ENCODE measurements at places on chromosomes 6 and 20.

- no peak for DNase-seq
These were observed 53.5 kb downstream of the TRPC4AP start for GRCh38 chr20:35039146-35039545.

- DNase-seq, result no peak
These were observed 69.8 kb upstream of the PHACTR2 start for GRCh38 chr6:143607974-143608373.

DNA sequence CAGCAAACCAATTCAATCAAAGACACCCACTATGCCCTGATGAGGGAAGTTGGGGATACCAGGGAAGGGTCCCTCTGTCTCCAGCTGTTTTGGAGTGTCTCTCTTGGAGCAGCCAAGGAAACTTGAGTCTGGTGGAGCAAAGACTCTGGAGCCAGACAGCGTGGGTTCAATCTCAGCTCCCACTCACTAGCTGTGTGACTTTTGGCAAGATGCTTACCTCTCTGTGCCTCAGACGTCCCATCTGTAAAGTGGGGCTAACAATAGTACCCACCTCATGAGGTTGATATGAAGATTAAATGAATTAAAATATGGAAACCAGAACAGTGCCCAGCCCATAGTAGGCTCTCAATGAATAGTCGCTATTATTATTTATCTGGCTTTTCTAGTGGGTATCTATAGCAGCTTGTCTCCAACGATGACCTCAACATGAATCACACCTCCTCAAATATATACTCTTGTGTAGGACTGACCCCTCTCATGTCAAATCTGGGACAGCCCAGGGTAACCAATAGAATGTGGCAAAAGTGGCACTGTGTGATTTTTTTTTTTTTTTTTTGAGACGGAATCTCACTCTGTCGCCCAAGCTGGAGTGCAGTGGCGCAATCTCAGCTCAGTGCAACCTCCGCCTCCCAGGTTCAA, 99.2 kb upstream of the FOXP4 start:
- DNase-seq, result no peak

DNA sequence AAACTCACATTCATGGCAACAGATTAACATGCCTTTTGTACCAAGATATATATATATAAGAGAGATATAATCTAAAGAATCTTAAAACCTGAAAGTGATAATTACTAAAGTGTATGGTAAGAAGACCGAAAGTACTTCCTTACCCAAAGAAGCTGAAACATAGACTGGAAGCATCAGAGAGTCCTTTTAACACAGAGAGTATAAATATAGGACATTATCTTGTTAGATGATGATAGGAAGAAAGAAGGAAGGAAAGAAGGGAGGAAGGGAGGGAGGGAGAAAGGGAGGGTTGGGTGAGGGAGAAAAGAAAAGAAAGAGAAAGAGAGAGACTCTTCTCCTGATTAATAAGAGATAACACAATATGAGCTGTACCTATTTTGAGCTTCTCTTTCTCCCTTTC, 68.2 kb downstream of the PHIP start:
- no peak for DNase-seq

DNA sequence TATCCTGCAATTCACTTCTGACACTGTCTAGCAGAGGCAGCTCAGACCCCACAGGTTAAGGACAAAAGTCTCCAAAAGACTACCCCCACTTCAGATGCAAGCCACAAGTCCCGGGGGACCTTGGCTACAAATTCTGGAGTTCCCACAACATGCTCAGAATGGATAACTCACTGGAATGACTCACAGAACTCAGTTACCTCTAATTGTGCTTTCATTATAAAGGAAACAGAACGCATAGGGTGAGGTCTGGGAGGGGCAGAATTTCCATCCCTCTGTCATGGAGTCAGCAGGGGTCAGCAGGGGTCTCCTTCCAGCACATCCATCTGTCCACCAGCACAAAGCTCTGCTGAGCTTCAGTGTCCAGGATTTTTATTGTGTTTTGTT, 184.2 kb downstream of the CDH4 start:
- DNase-seq, result no peak

GRCh38 chr6:83169511-83169910, 23.6 kb downstream of the PGM3 start:
- DNase-seq, result no peak

DNA sequence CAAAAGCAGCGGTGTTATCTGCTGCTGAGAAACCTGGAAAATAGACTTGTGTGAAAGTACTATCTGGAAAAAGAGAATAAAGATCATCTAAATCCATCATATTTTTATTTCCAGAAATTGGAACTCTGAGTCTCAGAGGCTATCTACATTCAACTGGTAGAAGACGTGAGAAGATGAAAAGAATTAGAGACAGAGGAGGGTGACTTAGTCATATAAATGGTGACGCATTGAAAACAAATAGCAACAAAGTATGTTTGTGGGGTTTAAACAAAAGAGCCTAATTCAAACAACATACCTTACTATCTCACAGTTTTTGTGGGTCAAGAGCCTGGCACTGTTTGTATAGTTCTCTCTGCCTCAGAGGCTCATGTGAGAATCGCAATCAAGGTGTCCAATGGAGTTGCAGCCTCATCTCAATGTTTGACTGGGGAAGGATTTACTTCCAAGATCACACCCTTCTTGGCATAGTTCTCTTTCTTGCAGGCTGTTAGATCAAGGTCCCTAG, 757.1 kb upstream of the SLC35B3 start:
- no peak for DNase-seq

- DNase-seq, result no peak
These were observed 11.8 kb upstream of the STXBP5 start for GRCh38 chr6:147192278-147192911.

- DNase-seq, result no peak
These were observed 12.6 kb downstream of the RNF217 start for GRCh38 chr6:124974771-124975377.

DNA sequence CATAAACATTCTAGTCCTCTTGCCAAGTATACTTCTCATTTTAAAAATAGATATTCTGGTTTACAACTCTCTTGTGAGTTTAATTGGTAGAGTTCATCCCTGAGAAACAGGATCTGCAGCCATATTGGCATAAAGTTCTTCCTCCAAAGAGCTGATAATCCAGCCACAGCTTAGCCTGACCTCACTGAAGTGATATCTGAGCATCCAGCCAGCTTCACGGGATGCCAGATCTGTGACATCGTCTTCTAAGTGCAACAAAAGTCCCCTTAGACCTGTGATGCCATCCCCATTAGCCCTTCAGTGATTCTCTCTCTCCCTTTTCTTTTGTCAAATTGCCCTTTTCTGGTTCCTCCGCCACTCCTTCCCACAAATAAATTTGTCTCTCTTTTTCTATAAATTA, 180.6 kb upstream of the STXBP5 start:
- DNase-seq, result no peak
